ENCODE measurements at places on chromosomes 16 and 17.

DNA sequence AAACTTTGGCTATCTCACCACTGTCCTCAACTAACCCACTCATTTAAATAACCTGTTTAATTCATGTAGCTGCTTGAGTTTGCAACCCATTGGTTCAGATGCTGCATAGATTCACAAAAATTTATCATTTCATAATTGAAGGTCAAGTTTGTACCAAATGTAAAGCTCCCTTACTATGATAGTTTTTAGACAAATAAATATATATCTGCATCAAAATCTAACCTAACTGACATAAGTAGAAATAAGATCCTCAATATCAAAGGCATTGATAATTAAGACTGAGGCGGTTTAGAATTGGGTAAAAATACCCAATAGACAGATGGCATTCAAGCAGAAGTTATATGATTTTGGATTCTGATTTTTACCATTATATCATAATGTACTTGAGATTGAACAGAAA lies 132.9 kb upstream of the NACA2 start:
- no peak for DNase-seq

GRCh38 chr16:88013091-88013609 lies 61.9 kb downstream of the BANP start:
- no peak for DNase-seq

DNA sequence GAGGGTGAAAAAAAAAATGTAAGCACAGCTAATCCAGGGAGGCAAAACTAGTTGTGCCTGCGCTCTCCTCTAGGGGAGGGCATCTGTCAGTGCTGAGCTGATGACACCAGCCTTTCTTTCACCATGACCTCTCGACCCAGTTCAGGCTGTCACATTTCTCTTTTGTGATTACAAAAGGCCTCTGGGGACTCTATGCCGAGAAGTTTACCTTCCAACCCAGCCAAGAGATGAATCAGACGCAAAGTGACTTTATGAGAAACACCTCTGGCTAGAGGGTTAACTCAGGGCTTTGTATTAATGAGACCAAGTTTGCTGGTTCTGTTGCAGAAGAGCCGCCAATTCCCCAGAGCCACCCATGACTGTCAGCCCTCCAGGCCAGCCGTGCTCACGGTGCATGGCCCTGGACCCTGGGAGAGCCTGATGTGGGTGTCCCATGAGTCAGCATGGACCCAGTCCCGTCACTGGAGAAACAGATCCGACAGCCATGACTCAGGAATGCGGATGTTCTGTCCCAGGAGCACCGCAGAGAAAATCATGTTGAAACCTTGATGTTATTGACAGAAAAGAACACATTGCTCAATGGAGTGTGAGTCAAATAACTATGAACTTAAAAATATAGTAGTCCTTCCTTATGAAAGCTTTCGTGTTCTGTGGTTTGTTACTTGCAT lies 437.2 kb downstream of the HS3ST3B1 start:
- DNase-seq, result no peak

DNA sequence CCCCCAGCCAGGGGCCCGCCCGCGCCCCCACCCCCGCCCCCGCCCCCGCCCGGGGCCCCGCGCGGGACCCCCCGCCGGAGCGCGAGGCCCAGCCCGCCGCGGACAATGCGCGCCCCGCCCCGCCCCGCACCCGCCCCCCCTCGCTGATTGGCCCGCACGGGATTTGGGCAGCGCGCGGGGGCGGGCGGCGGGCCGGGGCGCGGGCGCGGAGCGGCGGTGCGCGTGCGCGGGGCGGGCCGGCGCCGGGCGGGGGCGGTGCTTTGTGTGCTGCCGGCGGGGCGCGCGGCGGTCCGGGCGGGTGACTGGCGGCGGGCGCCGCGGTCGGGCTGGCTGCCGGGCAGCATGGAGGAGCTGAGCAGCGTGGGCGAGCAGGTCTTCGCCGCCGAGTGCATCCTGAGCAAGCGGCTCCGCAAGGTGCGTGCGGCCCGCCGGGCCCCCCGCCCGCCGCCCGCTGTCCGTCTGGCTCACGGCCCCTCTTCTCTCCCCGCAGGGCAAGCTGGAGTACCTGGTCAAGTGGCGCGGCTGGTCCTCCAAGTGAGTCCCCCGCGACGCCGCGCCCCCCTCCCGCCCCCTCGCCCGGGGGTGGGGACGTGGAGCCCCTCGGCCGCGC lies at the start of gene CBX2:
CBX2 (plus strand) TSS at position 255 of the 610 bp plus-strand sequence; CDS start at position 343, 88 bp downstream.
- peak; percentile 51 for DNase-seq

GRCh38 chr16:59249011-59249410 lies 514.9 kb upstream of the GOT2 start:
- no peak for DNase-seq

DNA sequence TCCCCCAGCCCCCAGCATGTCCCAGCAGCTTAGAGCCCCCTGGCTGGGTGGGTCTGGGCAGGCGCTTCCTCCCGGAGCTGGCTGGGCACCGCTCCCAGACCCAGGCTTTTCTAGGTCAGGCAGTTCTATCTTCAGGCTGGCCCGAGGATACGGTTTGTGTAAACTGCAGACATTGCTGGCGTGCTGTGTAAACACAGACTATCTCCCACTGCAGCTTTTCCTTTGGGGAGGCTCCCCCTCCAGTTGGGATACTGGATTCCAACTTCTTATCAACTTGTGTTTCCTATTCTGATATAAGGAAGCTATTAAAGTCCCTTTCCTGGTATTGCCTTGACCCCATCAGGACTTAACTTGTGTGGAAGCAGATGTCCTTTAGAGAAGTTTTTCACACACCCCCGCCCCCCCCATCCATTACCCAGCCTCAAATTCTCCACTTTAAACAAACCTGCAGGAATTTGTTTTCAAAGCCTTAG lies 18.3 kb upstream of the GNA13 start:
- DNase-seq, result no peak

DNA sequence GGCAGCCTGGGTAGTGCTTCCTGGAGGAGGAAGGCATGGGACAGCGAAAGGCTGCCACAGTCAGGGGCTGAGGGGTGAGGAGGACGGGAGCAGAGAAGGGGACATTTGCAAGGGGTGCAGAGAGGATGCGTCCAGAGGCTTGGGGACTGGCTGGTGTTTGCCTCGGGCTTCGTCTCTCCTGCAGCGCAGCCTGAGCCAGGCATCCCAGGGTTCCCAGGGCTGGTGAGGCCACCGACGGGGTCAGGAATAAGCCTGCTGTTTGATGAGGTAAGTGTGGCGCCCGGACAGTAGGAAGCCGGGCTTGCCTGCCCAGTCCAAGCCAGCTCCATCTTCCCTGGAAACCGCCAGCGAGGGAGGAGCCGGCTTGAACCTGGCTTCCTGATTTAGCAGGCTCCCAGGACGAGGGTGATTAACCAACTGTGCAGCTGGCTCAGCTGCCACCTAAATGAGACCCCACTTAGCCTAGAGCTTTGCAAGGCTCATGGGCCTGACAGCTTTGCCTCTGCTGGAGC lies 47.8 kb downstream of the PITPNM3 start:
- no peak for DNase-seq

DNA sequence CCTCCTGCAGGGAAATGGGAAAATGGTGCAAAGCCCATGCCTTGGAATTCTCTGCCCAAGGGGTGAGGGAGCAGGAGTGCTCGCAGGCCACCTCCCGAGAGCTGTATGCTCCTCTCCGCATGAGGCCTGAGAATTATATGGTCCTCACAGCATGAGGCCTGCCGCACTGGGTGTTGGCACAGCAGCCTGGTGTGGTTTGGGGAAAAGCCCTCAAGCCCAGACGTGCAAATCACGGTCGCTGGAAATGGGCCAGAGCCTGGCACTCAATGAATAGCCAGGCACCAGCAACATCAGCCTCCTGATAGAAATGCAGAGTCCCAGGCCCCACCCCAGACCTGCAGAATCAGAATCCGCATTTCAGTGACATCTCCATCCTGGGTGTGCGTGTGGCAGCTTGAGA lies 156.4 kb upstream of the FOXF1 start:
- DNase-seq, result no peak

DNA sequence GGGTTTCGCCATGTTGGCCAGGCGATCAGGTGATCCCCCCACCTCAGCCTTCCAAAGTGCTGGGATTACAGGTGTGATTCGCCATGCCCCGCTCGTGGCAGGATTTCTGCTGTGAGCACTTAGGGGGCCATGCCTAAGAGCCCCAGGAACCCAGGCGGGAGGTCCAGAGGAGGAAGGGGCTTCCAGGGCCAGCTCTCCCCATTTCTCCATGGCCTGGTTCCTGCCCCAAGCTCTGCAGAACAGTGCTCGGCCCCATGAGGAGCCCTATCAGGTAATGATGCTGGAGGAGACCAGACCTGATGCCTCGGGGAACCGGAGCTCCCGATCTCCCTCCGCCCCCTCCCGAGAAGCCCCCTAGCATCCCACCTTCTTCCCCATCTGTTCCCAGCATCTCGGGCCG lies 53.6 kb downstream of the RMI2 start:
- DNase-seq, result no peak

GRCh38 chr16:81992859-81993258 lies 18.4 kb downstream of the SDR42E1 start:
- DNase-seq, result no peak

DNA sequence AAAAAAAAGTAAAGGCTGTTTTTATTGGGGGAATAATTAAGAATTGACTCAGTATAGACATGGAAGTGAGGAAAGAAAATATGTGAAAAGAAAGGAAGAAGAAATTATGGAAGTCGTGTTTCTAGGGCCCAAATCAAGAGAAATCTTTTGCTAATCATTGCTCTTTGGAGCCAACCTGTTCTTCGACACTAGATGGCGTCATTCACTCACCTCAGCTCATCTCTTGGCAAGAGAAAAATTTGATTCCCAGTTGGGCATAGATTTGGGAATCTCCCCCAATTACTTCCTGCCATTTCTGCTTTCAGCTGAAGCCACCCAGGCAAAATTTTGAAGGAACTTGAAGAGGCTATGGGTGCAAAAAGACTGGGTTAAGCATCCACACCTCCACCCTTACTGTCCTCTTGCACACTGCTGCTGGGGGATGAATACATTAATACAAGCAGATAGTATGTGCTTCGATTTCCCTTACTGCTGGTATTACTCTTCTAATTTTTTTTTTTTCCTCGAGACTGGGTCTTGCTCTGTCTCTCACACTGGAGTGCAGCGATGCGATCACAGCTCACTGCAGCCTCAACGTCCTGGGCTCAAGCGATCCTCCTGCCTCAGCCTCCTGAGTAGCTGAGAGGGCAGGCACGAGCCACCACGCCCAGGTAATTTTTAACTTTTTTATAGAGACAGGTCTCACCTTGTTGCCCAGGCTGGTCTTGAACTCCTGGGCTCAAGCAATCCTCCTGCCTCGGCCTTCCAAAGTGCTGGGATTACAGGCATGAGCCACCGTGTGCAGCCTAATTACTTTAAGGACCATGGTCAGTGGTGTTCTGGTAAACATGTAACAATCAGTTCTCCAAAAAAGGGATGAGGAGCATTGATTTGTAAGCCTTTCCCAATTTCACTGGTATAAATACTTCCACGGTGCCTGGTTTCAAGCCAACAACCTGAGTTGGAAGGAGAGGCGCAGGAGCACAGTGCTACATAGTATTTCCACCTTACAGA lies 13.5 kb downstream of the PSMD7 start:
- DNase-seq, result no peak

- DNase-seq, result peak; percentile 34
These were observed 6.4 kb upstream of the GGT6 start for GRCh38 chr17:4566785-4567184.

GRCh38 chr16:61763991-61764390 lies 272.2 kb downstream of the CDH8 start:
- DNase-seq, result no peak

- no peak for DNase-seq
These were observed 619 bp downstream of the CACNB1 start for GRCh38 chr17:39196808-39197291.

DNA sequence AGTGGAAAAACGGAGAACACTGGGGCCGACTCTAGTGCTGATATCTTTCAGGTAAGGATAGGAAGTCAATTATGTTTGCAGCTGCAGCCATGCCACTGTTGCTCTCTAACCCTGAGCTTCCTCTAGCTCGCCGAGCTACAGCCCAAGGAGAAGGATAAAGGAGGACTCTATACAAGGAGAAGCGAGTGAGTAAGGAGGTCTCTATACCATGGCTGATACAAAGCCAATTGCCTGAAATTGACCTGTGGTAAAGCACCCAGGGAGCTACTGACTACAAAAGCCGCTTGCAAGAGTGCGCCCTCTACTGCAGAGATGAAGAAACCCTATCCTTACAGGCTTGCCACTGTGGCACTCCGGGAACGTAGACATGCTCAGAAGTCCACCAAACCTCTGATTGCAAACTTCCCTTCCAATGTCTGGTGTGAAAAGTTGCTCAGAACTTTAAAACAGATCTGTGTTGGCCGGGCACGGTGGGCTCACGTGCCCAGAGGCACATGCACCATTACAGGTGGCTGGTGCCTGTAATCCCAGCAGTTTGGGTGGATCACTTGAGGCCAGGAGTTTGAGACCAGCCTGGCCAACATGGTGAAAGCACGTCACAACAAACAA lies 10.8 kb upstream of the SLC46A1 start:
- no peak for DNase-seq

- peak; percentile 49 for DNase-seq
These were observed 22.2 kb upstream of the C17orf107 start for GRCh38 chr17:4877089-4877488.

- no peak for DNase-seq
These were observed 222.4 kb upstream of the AXIN2 start for GRCh38 chr17:65783845-65784334.

GRCh38 chr16:69762814-69763598 lies 874 bp downstream of the WWP2 start:
- no peak for DNase-seq

- no peak for DNase-seq
These were observed 141.2 kb downstream of the AATF start for GRCh38 chr17:37089956-37090355.

GRCh38 chr17:4467287-4467686 lies 31.4 kb upstream of the SPNS2 start:
- DNase-seq, result no peak

GRCh38 chr17:65588181-65588808 lies 26.8 kb upstream of the AXIN2 start:
- no peak for DNase-seq

DNA sequence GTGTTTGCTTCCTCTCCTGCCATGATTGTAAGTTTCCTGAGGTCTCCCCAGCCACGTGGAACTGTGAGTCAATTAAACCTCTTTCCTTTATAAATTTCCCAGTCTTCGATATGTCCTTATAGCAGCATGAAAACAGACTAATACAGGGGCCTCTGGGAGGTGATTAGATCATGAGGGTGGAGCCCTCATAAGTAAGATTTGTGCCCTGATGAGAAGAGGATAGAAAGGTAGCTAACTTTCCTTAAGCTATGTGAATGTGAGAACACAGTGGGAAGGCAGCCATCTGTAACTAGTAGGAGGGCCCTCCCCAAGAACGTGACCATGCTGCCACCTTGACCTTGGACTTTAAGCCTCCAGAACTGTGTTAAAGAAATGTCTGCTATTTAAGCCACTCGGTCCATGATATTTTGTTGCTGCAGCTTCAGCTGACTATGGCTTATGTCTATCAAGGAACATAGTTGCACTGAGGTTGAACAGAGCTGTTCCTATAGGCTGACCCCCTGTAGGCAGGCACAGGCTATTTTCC lies 30.7 kb downstream of the WWOX start:
- no peak for DNase-seq

DNA sequence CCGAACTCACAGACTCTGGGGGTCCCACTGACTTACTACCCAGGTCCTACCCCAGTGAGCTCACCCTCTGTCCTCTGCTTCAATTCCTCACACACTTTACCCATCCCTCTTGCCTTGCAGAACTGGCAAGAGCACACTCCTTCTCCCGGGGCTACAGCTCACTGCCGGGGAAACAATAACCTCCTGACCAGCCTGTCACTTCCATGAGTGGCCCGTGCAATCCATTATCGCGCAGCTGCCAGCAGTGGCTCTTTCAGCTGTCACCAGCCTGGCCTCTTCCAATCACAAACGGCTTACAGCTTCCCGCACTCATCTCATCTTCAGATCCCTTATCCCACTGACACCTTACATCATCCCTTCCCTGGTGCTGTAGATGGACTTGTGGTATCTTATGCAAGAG lies 79.5 kb downstream of the CPPED1 start:
- DNase-seq, result no peak
